NCI-H2171 (cell line): ENCODE measurements at places on chromosomes 7 and 10.

GRCh38 chr7:95999481-95999880 is 227.1 kb downstream of the DYNC1I1 start:
- DNase-seq: no peak

DNA sequence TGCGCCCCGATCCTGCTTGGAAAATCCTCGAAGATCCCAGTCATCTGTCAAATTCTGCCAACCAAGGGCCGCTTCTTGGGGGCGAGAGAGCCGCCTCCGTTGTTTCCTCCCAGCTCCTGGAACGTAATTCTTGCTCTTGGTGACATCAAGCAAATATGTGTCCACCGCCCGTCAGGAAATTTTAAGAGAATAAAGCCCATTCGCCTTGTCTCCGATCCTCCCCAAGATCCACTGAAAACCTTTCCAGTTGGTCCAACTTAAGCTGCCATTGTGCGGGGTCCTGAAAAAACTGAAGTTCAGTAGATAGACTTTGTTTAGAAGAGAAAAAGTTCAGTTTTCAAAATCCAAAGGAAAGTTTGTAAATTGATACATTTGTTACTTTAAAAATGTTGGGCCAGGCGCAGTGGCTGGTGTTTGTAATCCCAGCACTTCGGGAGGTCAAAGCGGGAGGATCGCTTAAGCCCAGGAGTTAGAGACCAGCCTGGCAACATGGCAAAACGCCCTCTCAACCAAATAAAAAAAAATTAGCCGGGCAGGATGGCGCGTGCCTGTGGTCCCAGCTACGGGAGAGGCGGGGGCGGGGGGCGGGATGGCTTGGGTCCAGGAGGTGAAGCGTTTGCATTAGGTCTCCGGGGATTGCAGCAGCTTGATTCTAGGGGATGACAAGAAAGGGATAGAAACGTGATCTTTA is 1.0 kb upstream of the ZNF800 start:
- peak; percentile 84 for DNase-seq

- DNase-seq: no peak
Measured at GRCh38 chr7:40845943-40846342, 711.1 kb downstream of the SUGCT start.

DNA sequence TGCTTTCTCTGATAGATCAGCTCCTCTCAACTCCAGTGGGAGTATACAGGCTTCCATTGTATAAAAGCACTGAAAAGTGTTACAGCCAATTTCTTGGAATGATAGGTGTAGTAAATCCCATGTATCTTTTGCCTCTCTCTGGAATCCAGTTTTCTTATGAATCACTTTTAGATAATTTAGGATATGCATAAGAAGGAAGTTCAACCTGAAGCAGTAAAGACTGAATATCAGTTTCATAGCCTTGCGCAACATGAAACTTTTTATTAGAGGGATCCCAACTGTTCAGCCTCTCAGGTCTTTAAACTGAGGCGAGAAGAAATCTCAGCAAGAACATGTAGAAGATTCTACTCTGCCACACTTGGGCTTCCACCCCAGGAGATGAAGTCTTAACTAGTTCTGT is 280.0 kb downstream of the MALRD1 start:
- no peak for DNase-seq

- no peak for DNase-seq
Measured at GRCh38 chr7:32227746-32228145, 157.5 kb upstream of the PDE1C start.

- no peak for DNase-seq
Measured at GRCh38 chr10:58373442-58373827, 11.8 kb upstream of the TFAM start.

DNA sequence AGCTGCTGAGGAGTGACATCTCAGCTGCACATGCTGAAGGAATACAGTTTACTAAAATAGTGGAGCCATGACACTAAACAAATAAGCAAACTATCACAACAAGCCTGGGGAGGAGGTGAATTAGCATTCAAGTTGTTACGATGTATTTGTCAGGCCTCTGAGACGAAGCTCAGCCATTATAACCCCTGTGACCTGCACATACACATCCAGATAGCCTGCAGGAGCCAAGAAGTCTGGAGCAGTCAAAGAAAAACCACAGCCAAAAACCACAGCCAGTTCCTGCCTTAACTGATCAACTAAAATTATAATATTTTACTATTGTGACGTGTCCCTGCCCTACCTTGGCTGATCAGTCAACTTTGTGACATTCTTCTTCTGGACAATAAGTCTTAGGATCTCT is 68.6 kb downstream of the NSUN6 start:
- DNase-seq: no peak
